ENCODE measurements at places on chromosomes 5 and 9.

- DNase-seq = no peak
These were observed 798 bp downstream of the PITX1 start for GRCh38 chr5:135032999-135033861.

DNA sequence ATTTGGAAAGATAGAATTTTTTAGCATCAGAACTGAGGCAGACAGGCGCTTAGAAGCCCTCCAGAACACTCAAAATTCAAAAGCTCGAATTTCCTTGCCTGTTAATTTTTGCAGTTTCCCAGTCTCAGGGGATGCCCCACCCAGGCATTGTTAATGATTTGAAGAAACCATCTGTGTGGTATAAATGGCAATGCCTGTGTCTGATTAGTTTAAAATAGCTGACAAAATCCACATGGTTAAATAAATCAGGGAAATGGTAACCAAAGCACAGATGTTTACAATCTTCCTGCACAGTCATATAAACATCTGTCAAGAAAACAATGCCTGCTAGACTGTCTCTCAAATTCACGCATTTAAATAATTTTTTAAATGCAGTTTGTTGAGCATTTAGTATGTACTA, 185.2 kb upstream of the RGMB start:
- no peak for DNase-seq

- no peak for DNase-seq
These were observed 29.1 kb upstream of the SEC16A start for GRCh38 chr9:136511670-136512592.

GRCh38 chr9:14413812-14414211, 99.9 kb upstream of the NFIB start:
- DNase-seq = no peak

DNA sequence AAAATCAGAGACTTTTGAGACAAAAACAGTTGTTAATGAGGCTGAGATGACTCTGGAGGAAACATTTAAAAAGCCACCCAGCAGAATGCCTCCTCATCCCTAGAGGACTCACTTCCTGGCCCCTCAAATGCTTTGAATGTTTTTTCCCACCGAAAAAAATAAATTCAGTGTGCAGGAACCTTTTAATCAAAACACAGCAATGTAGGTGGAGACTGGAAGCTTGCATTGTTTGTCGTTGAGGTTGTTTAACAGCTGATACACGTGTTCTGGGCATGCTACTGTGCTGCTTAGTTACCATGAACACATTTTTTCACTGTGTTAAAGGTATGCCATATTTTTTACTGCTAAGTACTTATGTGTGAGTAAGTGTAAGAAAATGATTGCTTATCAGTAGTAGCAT, 65.7 kb upstream of the ADCY2 start:
- no peak for DNase-seq

DNA sequence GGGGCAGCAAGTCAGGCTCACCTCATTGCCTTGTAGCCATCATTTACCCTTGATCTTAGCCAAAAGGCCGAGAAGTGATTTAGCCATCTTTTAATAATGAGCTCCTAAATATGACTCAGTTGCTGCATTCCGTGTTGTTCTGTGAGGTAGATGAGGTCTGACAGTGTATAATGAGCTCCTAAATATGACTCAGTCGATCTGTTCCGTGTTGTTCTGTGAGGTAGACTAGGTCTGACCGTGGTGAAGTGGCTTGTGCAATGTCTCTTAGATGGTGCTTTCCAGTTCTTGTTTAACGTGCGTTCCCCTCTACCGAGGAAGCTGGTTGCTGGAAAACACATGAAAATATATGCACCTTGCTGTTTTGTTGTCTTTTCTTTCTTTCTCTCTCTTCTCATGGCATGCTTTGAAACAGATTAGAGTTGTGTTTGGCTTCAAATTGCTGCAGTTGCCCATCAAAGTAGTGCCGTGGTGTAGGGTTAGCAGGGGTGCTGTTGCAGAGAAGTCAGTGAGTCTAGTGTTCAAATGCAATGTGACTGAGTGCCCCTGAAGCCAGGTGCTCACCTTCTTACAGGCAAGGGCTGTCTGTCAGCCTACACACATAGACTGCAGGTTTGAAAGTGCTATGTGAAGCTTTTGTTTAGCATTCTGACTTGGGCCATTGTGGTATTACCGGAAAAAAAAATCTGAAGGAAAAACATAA, 118.6 kb downstream of the KDM4C start:
- no peak for DNase-seq

DNA sequence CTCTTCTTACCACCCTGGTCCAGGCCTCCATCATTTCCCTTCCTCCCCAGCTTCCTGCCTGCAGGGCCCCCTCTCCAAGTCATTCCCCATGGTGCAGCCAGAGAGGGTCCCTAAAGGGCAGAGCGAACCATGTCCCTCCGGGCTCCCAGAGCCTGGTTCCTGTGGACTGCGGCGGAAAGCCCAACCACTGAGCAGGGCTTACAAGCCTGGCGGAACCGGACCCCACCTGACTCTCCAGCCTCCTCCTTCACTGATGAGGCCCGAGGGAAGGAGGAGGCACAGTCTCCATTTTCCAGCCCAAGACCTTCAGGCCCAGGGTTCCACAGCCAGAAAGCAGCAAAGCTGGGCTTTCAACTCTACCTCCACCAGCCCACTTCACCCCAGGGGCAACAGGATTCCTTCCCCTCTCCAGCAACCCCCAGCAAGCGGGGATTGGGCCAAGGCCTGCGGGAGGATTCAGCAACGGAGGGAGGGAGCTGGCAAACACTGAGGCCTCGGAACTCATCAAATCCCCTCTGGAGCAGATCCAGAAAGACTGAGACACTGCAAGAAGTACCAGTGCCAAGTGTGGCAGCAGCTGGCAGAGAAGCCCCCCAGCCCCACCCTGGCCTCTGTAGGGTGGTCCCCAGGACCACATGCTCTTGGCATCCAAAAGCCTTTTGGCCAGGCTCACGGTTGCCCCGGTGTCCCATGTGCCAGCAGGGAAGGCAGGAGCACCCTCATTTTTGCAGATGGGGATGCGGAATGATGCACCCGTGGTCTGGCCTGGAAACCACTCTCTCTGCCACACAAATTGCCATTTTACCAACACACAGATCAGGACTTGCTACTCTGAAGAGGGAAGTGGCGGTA, 3.1 kb downstream of the FAM163B start:
- no peak for DNase-seq
